ENCODE measurements at places on chromosomes 12 and 14. TPM values are rescaled to one million over a fixed set of nuclear protein-coding genes. Genes with fewer than 3 reads are reported as not detected.

Gene BEGAIN
- 0.58 TPM for total RNA-seq

Gene CTDSP2
- 134 TPM for total RNA-seq

Gene LRRC10
- not detected for total RNA-seq

Gene RNASE3
- total RNA-seq: not detected

Gene RASSF9
- total RNA-seq: 4.0 TPM

Gene APOLD1
- 5.3 TPM for total RNA-seq

Gene TXNDC16
- total RNA-seq: 25.0 TPM

Gene CCDC38
- total RNA-seq: not detected

Gene KLRF1
- not detected for total RNA-seq

Gene TMPRSS12
- total RNA-seq: not detected

Gene AKAP6
- 2.9 TPM for total RNA-seq

Gene LPAR5
- 0.27 TPM for total RNA-seq

GRCh38 chr12:90280564-90281058 is 572.0 kb upstream of the ATP2B1 start:
- DNase-seq: no peak

GRCh38 chr12:74551291-74551690 is 13.7 kb downstream of the ATXN7L3B start:
- no peak for DNase-seq

DNA sequence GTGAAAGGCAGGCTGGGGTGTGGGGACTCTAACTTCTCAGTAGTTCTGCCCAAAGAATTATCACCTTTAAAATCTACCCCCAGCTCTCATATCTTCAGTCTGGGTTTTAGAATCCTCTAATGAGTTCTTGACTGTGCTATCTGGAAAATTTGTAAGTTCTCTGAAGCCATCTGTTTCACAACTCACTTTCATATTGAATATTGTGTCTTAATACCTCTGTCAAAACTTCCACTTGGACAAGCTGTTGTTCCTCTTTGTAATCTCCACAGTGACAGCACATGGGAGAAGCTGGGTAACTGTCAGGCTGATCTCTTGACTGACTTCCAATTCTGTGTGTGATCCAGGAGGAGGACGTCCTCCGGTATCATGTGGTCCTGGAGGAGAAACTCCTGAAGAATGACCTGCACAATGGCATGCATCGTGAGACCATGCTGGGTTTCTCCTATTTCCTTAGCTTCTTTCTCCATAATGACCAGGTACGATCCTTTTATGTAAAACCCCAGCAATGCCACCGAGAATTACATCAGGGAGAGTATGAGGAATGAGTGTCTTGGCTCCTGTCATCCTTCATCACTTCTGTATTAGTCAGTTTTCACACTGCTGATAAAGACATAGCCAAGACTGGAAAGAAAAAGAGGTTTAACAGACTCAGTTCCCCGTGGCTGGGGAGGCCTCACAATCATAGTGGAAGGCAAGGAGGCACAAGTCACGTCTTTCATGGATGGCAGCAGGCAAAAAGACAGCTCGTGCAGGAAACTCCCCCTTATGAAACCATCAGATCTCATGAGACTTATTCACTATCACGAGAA is 111.9 kb downstream of the STAB2 start:
- no peak for DNase-seq

- no peak for DNase-seq
Measured at GRCh38 chr14:34649344-34649743, 19.4 kb upstream of the SNX6 start.

GRCh38 chr14:79732911-79733655 is 478.2 kb downstream of the DIO2 start:
- DNase-seq: no peak

DNA sequence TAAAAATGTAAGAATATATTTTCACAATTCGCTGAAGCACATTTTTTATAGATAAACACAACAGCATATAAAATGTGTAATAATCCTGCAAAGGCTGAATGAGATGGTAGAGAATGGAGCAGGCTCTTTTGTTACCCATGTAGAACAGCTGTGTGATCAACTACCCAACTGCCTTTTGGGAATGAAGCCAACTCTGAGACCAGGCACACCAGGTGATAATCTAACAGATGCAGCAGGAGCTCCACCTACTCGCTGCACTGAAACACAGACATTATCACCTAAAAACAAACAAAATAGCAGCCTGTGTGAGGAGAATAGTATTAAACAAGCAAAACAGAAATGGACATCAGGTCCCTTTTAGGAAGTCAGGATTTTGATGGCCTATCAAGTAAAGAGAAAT is 183.3 kb downstream of the CCDC59 start:
- no peak for DNase-seq

DNA sequence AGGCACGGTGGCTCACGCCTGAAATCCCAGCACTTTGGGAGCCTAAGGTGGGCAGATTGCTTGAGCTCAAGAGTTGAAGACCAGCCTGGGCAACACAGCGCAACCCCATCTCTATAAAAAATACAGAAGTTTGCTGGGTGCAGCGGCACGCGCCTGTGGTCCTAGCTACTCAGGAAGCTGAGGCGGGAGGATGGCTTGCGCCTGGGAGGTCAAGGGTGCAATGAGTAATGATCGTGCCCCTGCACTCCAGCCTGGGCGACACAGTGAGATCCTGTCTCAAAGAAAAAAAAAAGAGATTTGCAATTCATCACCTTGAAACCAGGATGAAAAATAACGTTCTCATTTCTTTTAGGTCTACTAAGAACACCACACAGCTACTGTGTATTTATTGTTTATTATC is 4.0 kb downstream of the STX2 start:
- no peak for DNase-seq

DNA sequence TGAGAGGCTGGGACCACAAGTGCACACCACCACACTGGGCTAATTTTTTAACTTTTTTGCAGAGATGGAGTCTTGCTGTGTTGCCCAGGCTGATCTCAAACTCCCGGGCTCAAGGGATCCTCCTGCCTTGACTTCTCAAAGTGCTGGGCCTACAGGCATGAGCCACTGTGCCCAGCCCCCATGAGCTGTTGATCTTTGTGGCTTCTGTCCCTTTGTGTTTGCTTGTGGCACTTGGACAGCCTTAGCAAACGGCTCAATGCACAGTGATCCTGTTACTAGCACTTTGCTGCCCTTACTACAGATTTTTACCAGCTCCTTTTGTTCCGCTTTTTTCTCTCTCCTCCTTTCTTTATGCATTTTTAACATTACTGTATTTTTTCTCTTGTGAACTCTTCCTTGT is 25.3 kb upstream of the EVL start:
- no peak for DNase-seq

DNA sequence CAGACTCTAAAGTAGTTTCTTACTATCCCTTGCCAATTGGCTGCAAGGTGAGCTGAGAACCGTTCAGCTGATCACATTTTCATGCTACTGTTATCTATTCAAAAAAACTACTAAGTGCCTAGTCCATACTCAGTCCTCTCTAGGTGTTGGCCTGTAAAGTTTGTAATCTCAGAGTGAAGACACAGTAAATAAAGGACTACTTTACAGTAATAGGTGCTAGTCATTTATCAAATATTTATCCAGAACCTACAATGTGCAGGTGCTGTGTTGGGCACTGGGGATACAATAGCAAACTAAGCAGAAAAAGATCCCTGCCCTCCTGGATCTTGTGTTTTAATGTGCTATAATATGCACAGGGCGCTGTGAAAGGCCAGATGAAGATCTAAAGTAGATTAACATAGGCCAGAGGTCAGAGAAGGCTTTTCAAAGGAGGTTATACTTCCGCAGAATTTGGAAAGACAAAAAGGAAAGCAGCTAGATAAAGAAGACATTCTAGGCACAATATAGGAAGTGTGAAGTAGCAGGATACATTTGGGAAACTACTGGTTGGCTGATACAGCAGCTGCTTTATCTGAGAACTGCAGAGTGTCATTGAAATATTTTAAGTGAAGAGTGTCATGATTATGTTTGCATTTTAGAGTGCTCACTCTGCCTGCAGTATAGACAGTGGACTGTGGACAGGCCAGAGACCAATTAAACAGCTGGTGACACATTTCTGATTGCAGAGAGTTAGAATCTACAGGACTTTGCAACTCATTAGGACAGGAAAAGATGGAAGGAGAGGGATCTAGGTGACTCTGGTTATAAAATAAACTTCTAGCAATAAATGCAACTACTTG is 8.0 kb upstream of the ACTR10 start:
- no peak for DNase-seq

DNA sequence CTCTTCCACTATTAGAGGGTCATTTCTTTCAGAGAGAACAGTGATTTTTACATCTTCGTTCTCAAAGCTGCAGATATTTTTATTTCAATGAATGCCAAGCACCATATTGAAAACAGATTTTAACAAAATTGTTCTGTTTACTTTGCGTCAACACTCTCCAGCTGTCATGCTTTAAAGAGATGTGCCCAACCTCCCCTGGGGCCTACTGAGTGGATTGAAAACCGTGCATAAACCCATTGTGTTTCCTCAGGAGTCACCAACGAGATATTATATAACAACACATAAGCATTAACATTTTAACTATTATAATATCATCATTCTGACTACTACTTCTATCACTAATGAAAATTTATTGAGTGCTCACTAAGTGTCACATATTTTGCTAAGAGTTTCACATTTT is 81.6 kb downstream of the MYF5 start:
- DNase-seq: no peak

DNA sequence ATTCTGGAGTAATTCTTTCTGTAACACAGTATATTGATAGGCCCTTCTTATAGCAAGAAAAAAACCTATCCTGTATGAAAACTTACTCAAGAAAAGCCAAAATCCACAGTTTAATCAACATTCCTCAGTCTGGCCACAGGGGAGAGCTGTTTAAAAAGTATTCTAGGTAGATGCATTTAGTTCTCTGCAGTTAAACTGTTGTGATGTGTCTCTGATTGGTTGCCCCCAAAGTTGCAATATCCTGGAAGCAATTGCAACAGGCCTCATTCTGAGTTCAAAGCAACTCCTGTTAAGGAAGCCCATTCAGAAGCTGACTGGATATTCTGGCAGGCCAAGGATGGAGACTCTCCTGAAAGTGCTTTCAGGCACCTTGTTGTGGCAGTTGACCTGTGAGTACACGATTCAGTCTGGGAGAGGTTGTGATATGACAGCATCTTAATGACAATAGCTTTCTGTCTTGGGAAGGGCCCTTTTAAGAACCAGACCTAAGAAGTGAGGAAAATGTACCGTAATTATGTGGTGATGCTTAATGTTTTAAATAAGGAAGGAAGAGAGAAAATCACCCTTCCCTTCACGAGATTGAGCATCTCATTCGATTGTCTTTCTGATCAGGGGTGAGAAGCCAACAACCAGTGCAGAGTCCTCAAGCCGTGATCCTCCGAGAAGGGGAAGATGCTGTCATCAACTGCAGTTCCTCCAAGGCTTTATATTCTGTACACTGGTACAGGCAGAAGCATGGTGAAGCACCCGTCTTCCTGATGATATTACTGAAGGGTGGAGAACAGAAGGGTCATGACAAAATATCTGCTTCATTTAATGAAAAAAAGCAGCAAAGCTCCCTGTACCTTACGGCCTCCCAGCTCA is 420.7 kb downstream of the DAD1 start:
- no peak for DNase-seq

- DNase-seq: no peak
Measured at GRCh38 chr14:98375566-98375965, 896.4 kb downstream of the BCL11B start.

DNA sequence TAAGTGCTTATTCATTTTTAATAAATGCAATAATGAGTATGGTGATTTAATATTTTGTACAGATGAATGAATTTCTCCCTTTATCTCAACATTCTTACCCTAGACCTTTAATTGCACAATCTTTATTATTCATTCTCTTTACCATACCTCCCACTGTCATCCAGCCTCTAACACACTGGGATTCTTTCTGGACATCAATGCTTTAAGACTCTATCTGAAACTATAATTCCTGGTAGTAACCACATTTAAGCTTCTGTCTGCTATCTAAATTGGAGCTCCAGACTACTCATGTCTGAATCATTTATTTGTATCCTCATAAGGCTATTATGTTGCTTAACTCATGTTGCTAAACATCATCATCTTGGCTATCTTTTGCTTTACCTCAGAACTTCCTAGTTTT is 270.2 kb downstream of the ALG10B start:
- DNase-seq: no peak

DNA sequence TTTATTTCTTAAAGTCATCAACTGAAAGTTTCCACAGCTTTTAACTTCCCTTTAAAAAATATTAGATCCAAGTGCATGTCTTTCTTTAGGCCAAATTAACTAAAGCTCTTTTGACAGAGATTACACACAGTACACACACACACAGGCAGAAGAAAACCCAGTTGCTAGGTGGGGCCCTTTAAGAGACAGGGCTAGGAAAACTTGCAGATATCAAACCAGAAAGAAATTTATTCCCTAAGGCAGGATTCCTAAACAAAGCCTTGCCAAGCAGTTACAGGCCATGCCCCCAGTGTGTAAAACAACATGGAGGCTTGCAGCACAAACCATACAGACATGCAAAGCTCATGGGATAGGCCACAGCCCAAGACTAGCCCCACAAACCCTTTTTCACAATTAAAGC is 123.4 kb downstream of the FSCB start:
- no peak for DNase-seq

- no peak for DNase-seq
Measured at GRCh38 chr14:22491683-22492621, 97.1 kb downstream of the DAD1 start.

DNA sequence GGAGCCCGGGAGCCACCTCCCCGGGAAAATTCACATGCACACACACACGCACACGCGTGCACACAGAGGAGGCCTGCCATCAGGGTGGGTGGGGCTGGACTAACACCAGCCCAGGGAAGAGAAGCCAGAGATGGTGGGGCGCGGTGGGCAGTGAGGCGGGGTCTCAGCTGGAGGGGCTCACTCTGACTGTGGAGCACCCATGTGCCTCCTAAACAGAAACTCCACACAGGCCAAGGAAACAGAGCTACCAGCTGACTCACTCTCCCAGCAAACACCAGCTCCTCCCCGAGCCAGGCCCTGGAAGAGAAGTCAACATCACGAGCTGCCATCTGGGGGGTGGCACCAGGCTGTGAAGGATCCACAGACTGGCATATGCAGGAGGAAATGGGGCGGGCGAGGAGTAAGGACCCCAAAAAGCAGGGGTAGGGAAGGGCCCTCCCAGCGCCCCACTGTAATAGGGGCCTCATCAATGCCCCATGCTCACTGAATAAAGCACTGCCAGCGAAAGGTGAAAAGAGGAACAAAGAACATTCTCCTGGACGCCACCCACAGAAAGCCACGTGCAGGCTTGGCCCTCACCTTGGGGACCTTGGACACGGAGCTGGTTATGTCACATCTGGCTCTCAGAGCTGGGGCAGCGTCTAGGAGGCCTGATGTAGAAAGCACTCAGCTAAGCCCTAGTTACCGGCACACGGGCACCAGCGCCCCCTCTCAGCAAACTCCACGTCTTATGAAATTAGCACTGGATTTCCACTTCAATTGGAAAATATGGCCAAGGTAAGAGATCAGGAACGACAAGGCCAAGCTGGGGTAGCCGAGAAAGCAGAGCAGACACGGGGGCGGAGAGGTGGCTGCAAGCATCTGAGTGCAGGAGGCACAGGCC is 8.4 kb upstream of the INF2 start:
- DNase-seq: no peak

- DNase-seq: no peak
Measured at GRCh38 chr12:5467931-5468330, 36.0 kb downstream of the NTF3 start.

Data from progenitor cell of endocrine pancreas (in vitro differentiated cells).